Amniotic stem cell (primary cell): ENCODE measurements at places on chromosomes 5 and 9.

DNA sequence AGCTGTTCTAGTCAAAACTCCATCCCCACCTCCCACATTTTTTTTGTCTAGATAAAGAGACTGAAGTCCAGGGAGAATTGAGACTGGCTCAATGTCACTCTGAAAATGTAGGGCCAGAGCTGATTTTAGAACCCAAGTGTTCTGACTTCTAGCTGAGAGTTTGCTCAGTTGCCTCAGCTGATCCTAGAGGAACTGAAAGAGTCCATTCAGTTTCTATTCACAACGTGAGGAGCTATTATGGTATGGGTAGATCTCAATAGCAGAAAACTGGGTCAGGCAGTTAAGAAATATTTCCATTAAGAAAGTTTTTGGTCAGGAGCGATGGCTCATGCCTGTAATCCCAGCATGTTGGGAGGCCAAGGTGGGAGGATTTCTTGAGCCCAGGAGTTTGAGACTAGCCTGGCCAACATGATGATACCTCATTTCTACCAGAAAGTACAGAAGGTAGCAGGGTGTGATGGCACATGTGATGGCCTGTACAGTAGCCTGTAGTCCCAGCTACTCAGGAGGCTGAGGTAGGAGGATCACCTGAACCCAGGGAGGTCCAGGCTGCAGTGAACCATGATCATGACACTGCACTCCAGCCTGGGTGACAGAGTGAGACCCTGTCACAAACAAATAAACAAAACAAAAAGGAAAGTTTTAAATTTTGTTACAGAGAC is 61.7 kb downstream of the GLRA1 start:
- no peak for DNase-seq

DNA sequence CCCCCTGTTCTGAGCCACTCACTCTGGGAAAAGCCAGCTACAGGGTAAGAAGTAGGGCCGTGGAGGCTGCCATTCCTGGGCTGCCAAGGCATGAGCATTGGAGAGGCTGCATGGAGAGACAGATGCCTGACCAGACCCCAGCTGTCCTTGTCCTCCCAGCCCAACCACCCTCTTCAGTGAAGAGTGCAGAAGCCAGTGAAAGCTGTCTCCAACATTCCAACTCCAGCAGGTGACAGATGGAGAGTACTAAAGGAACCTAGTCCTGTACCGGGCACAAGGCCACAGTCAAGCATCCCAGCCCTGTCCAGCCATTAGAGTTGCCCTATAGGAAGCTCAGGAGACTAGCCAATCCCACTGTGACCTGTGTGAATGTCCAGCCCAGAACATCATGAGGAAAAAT is 165.1 kb downstream of the DIRAS2 start:
- no peak for DNase-seq

- no peak for DNase-seq
Observed at GRCh38 chr5:35198686-35199085, 31.6 kb downstream of the PRLR start.

GRCh38 chr5:141778206-141778605 is 96.2 kb upstream of the ARAP3 start:
- DNase-seq = no peak

DNA sequence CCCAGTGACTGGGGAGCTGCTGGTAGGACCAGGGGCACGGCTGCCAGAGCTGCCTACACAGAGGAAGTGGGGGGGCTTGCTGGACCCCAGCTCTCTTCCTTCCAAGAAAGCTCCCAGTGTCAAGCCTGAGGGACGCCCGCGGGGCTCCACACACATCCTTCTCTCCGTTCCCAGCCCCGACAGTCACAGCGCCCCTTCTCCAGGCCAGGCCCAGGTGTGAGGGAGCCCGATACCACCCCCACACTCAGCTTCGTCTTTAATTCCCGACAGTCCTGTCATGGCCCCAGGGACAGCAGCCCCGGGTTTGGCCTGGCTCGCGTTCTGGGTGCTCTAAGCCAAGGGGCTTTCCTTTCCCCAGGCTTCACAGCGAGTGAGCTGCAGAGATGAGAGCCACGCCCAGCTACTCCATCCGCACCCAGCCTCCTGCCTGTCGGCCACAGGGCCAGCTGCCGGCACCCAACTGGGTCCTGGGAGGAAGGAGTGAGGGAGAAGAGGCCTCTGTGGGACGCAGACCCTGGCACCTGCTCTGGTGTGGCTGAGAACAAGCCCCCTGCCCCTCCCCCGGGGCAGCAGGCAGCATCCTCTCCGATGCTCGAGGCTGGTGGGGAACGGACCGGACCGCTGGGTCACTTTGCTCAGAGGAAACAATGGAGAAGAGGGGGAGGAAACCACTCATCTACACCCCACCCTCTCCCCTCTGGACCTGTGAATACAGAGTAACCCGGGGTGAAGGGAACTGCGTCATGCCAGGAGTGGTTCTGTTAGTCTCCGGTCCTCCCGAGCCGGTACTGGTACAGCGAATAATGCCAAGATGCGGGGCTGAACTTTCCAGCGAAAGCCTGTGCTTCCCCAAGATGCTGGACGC is 53.9 kb upstream of the PHYKPL start:
- DNase-seq = no peak

DNA sequence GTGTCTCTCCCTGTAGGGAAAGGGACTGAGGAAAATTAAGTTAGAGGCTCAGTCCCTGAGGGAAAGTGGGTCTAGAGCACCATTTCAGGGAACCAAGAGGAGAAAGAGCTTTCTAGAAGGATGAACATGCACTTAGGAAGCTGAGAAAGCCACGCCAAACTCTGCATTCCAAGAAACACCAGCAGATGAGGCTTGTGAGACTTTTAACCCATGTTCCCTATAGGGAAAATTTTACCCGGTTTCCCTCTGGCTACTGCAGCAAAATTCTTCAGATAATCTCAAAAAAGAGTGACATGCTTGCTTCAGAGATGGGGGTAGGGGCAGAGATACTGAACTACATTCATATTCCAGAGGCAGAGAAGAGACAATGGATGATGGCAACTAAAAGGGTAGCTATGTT is 8.6 kb downstream of the TLN1 start:
- DNase-seq = no peak

GRCh38 chr9:92619601-92620300 is 50.2 kb downstream of the IPPK start:
- DNase-seq = no peak

- no peak for DNase-seq
Observed at GRCh38 chr5:59354811-59355210, 538.7 kb downstream of the PDE4D start.

DNA sequence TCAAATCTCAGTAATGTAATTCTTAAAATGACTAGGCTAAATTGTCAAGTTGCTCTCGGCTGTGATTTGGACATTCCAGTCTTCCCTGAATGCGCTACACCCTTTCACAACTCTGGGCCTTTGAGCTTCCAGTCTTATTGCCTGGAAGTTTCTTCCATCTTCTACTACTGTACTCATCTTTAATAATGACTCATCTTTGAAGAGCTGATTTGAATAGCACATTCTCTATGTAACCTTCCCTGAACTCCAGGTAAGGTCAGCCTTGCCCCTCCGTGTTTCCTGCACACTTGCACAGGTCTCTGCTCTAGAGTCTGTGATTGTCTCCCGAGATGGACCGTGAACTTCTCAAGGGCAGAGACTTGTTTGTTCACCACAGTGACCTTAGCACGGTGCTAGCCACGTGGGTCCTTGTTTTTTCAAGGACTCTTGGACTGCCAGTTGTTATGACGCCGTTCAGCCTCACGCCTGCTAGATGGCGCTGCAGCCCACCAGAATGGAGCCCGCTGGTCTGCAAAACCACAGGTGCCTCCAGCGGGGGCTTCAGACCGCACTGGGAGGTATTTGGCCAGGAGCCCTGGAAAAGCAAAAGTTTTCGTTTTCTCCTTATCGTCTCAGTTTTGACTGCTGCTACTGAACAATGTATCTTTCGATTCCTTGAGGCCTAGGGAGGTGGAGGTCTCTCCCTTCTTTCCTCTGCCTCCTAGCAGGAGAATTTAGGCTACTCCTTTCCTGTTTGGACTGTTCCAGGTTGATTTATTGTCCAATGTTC is 44.4 kb downstream of the SEC61B start:
- DNase-seq = peak; percentile 79

DNA sequence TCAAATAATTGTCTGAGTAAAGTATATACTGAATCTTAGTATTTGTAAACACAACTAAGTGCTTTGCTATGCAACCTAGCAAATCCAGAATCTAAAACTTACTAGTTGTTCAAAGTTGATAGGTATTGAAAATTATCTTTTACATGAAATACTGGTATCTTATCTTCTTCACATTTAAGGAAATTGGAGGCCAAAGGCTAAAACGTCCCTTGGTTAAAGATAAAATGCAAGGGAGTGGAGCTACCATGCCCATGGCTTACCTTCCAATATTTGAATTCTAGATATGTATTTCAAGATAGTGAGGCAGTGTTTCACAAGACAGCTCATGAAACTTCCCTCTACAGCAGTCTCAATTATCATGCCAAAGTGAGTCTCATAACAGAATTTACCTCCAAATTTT is 373.5 kb downstream of the KIAA0825 start:
- no peak for DNase-seq

DNA sequence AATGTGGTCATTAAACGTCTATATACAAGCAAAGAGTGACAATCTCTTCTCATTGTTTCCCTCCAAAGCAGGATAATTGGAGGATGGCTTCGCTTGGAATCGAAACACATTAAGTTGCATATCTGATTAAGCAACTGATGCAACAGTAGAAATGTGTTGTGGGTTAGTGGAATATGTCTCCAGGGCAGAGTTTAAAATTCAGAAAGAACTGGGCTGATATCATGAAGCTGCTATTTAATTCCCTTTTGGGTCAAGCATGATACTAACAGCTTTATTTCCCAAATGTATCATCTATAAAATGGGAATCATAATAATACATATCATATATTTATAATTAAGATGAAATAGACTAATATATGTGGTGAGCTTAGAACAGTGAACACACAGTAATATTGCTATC is 1763.0 kb upstream of the C9orf72 start:
- DNase-seq = no peak

DNA sequence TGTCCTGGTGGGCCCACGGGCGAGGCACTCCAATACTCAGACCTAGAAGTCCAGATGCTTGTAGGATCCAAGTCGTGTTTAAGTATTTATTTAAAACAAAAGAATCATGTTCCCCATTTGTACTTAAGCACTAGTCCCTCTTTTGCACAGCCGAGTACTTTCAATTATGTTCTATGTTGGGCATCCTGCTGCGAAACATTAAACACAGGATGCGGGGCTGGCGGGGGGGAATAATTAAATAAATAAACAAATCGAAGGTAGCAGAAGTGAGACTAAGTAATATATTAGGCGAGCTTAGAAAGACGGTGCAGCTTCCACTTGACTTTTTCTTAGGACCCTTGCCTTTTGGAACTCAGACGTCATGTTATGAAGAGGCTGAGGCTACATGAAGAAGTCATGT is 1129.2 kb upstream of the ACO1 start:
- no peak for DNase-seq

DNA sequence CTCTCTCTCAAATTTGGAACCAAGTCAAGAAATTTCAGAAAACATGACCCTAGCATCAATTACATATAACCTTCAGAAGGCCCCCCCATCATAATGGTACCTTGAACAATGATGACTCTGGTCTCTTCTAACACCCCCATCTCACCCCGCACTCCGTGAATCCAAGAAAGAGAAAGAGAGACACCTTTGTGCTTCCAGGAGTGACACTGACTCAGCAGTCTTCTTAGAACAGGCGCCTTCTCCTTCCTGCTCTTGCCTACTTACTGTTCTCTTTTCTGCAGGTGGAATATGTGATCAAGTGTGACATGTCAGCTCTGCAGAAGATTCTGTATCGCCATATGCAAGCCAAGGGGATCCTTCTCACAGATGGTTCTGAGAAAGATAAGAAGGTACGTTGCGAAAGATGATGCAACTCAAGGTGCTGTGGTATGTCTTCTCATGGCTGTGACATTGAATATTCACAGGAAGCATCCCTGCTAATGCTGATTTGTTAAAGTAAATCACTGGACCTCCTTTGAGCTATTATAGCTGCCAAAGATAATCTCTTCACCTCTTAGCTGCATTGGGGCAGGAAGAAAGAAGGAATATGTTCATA is 81.3 kb downstream of the SMARCA2 start:
- no peak for DNase-seq

GRCh38 chr9:14158916-14159315 is 155.0 kb downstream of the NFIB start:
- DNase-seq = no peak

GRCh38 chr9:97293207-97293721 is 14.2 kb upstream of the CCDC180 start:
- no peak for DNase-seq

DNA sequence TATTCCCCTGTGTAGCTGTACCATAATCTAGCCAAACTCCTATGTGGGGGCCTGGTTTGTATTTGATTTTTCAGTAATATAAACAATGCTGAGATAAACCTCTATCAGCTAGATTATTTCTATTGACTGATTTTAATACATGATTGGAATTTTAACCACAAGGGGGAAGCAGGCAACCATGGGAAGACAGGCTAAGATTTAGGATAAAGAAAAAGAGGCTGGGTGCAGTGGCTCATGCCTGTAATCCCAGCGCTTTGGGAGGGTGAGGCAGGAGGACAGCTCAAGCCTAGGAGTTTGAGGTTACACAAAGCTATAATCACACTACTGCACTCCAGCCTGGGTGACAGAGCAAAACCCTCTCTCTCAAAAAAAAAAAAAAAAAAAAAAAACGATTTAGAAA is 18.1 kb upstream of the GPX3 start:
- peak; percentile 53 for DNase-seq

DNA sequence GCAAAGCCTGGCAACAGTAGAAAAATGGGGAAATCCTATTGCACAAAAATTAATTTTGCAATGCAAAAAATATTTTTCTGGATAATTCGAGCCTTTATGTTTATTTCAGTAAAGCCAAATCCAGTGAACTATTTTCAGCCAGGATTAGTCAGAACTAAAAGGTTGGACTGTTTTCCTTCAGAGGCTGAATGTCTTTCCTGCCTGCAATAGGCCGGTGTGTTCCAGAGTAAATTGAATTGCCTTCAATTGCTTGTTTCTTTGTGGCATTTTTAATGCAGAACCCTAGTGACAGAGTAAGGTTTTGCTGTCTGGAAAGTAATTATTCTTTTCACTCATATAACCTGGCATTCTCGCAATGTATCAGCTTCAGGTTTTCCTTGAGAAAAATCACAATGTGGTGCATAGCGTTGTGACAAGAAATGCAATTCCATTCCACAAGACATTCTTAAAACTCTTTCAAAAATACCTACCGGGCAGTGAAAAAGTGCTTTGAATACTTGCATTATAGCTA is 183.7 kb downstream of the GLIS3 start:
- peak; percentile 16 for DNase-seq

DNA sequence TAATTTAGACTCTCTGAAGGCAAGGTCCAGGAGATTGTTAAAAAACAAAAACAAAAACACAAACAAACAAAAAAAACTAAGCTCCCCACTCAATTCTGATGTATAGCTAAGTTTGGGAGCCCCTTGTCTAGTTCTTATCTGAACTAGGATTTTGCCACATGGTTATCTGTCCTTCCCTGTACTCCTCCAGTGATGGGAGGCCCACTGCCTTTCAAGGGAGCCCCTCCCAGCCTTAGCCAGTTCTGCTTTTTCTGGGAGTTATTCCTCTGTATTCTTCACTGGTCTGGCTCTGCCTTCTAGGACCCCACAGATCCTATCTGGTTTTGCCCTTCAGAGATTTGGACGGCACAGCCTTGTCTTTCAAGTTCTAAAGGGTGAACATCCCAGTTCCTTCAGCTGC is 2.1 kb upstream of the ALDH1B1 start:
- DNase-seq = no peak

GRCh38 chr5:84578226-84578625 is 193.5 kb upstream of the EDIL3 start:
- no peak for DNase-seq
